ENCODE measurements at places on chromosomes 11 and 22.
A peak's percentile ranks its signal among the peaks of the same experiment; 100 is the strongest.

DNA sequence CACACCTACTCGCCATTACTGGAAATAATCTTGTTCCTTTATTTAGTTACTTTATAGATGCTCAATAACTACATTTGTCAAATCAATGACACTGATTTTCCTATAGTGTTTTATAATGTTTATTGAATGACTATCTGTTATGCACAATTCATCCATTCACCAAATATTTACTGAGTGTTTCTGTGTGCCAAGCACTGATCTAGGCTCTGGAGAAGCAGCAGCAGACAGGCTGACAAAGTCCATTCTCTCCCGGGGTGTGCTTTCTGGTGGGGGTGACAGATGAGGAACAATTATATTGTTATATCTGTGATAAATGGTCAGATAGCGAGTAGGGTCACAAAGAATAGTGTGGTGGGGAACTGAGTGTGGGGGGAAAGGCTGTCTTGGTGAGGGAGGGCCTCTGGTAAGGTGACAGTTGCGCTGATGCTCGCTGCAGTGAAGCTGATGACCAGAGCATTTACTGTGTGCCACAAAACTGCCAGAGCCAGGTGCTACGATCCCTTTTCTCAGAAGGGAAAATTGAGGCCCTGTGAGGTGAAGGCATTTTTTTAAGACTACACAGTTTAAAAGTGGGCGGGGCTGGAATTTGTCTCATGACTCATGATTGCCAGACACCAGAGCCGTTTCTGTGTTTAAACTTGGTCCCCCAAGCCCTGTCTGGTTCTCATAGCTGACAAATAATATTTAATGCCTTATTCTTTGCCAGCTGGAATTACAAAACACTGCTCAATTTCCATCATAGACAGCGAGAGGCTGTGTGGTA is 10.2 kb downstream of the PACS1 start:
- DNase-seq, result no peak

GRCh38 chr11:17558916-17559315 is 11.9 kb downstream of the OTOG start:
- DNase-seq, result no peak

DNA sequence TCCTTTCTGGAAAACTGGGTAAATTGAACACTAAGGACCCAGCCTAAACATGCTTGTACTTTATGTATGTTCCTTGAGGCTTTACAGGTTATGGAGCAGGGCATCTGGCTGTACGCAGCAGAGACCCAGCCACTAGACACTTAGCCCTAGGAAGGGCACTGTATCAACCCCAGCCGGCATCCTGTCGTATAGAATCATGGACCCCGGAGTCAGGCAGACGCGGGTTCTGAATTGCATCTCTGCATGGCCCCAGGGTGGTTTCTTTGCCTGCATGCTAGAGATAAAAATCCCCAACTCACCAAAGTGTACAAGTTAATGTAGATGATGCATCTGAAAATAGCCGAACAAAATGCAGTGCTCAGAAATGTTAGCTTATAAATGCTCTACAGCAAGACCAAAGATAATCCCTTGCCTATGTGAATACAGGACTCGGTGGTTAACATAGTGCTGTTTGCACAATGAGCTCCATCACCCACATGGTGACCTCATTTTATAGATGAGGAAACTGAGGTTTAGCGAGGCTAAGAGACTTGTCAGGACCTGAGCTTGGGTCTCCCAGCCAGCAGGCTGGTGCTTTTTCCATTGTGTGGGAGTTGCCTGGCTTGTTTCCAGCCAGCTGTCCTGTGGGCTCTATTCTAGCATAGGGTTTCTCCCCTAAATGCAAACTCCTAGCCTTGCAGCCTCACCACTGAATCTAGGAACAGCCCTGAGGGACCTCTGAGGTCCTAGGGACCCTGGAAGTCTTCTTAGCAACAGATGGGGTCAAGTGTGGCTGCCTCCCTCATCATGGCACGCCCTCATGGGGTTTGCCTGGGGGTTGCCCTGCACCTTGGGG is 7.3 kb downstream of the CD6 start:
- no peak for DNase-seq

GRCh38 chr11:59273373-59273841 is 60.7 kb upstream of the MPEG1 start:
- DNase-seq, result no peak

- DNase-seq, result no peak
Measured at GRCh38 chr11:75248924-75249256, 8.3 kb downstream of the TPBGL start.

DNA sequence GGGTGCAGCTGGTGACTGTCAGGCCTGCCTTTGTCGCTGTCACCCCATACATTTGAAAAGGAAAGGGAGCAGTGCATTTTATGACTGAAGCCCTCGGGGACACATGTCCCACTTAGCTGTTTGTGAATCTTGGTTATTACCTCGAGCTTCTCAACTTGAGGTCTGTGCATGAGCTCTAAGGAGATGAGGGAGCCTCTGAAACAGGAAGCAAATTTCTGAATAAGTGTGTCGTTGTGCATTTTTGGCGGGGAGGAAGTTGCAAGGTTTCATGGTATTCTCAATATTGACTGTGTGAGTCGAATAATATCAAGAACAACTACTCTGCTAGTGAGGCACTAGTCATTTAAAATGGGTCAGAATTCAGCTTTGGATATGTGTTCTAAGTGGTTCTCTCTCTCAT is 149.7 kb upstream of the PLET1 start:
- DNase-seq, result no peak

DNA sequence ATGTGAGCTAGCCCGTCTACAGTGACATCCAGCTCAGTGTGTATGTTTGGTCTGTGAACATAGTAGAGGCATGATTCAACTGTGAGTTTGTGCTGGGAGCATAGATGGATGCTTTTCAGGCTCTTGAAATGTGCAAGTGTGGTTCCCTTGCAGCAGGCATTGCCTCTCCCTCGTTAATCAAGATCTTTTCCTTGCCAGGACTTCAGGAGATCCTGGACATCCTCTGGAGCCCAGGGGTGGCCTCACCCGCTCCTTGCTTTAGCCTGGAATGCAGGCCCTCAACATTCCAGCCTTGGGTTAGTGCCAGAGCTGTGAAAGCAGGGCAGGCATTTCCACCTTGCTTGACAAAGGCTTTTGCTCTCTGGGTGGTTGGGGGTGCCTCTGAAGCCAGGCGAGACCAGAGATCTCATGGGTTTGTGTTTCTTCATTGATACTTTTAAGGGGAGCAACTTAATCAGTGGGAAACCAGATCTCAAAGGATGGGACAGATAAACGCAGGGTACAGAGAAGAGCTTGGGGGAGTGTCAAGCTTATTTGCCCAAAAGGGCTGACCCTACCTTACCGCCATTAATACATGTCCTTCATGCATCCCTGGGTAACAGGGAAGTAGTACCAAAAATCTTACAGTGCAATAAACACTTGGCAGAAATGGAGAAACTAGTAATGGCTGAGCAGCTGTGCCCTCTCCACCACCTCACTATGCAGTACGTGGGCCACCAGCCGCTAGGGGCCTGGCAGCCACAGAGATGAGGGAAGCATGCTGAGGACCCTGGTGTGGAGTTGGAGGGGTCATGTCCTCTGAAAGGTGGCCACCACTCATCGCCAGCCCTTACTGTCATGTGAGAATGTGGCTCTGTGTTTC is 72.1 kb downstream of the PTPRJ start:
- no peak for DNase-seq

GRCh38 chr11:65911682-65912568 is 6.9 kb downstream of the C11orf68 start:
- DNase-seq, result peak; percentile 58

DNA sequence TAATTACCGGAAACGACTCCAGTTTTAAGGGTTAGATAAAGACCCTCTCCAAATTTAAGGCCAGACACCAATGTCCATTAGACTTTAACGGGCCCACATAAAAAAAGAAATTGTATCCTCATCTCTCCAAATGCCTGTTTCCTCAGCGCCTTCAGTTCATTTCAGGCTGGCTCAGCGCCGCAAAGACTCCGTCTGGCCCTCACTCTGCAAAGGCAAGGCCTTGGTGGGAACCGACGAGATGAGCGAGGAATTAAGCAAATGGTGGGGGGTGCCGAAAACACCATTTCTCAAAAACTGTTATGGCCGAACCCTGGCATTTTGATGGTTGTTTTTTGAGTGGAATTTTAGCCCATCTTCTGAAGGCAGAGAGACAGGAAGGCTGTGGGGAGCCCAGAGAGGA is 15.7 kb downstream of the MN1 start:
- DNase-seq, result no peak

GRCh38 chr11:8807544-8808225 is 103.3 kb upstream of the AKIP1 start:
- DNase-seq, result no peak

- DNase-seq, result no peak
Measured at GRCh38 chr11:66240781-66241136, 27.7 kb upstream of the RAB1B start.

DNA sequence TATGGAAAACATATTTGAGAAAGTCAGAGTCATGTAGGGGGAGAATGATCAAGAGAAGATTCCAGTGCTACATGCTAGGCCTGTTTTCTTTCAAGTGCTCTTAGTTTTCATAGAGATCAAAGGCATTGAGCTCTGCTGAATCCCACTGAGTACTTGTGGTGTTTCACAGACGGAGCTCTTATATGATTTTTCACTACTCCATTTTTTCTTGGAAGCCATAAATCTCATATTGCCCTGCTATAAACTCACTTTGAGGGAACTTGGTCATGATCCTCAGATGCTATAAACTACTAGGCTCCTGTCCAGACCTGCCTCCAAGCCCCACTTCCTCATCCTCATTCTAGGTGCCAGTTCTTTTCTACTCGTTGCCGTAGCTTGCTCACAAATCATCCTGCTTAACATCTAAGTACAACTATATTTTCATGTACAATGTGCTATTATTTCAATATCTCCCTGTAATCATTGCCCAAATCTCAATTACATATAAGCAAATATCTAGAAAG is 180.8 kb upstream of the CCDC179 start:
- no peak for DNase-seq

All from NCI-H446 treated with DMSO at 0.1 percent for 48 hours (cell line).